ENCODE measurements at places on chromosomes 13 and 19.

GRCh38 chr13:58963321-58963720, 1200.4 kb downstream of the DIAPH3 start:
- no peak for DNase-seq

DNA sequence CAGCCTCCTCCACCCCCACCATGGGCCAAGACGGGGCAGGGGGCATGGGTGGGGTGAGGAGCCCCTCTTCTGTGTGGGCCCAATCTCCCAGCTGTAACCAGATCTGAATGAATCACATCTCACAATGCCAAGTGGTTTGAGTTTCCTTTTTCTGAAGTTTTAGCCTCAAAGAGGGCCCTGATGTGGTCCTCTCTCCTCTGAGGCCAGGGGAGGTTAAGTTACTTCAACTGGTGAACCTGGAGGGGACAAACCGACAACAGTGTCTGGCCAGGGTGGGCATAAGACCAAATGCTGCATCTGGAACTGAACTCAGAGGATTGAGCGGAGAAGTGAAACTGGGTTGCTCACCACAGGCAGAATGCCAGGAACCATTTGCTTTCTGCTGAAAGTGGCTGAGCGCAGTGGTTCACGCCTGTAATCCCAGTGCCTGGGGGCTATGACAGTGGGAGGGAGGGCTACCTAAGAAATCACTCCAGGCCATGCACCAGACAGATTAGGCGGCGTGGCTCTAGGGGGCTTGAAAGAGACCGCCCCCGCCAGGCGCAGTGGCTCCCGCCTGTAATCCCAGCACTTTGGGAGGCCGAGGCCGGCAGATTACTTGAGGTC, 15.4 kb upstream of the IRGC start:
- DNase-seq = peak; percentile 26

DNA sequence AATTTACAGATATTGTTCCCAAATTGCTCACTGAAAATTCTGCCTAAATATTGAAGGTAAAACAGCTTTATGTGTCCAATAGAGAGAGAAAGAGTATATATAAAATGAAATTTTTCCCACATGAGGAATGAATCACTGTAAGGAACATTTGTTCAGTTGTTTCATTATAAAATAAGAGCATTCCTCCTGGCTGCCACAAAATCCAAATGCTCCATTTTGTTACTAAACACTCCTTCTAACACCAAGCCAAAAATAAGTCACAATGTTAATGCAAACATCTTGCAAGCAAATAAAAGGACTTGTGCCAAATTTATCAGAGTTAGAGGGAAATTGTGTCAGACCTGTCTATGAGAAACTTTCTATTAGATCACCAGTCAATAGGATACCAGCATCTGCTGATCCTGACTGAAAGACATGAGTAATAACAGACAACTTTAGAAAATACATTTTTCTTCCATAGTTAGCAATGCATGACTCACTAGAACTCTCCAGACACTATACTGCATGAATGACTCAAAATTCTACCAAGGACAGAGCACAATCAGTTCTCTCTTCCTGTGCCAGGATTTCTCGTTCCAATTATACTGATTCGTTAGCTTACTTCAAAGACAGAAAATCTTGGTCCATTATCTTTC, 83.5 kb upstream of the FNDC3A start:
- no peak for DNase-seq

DNA sequence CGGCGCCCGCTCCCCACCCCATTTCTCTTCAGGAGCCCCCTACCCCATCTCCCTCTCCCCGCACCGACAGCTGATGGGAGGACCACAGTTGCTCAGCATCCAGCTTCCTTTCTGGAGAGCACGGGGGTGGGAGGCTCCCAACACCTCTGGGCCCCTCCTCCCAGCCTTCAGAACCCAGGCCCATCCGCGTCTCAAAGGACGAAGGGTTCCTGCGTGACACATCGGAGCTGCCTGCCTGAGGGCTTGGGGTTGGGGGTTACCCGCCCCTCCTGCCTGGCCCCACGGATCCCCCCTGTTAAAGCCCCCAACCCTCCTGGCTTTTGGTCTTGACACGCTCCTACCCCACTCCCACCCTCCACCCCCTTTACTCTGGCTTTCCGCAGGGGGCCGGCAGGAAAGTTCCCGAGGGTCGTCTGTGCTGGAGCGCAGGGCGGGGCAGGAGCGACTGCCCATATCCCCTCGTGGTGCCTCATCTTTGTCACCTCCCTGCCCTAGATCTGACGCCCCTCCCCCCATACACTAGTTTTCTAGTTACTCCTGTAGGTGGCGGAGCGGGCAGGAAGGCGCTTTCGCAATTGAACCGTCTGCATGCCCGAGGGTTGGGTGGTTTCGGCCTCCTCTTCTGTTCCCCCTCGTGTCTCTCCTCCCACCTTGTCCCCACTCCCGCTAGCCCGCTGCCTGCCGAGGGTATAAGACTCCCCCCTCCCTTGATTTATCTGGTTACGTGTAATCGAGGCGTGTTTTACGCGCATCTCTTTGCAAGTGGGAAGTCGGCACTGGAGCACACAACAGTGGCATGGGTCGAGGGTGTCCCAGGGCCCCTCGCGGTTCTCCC, 924 bp downstream of the TRAPPC5 start:
- DNase-seq = peak; percentile 71

DNA sequence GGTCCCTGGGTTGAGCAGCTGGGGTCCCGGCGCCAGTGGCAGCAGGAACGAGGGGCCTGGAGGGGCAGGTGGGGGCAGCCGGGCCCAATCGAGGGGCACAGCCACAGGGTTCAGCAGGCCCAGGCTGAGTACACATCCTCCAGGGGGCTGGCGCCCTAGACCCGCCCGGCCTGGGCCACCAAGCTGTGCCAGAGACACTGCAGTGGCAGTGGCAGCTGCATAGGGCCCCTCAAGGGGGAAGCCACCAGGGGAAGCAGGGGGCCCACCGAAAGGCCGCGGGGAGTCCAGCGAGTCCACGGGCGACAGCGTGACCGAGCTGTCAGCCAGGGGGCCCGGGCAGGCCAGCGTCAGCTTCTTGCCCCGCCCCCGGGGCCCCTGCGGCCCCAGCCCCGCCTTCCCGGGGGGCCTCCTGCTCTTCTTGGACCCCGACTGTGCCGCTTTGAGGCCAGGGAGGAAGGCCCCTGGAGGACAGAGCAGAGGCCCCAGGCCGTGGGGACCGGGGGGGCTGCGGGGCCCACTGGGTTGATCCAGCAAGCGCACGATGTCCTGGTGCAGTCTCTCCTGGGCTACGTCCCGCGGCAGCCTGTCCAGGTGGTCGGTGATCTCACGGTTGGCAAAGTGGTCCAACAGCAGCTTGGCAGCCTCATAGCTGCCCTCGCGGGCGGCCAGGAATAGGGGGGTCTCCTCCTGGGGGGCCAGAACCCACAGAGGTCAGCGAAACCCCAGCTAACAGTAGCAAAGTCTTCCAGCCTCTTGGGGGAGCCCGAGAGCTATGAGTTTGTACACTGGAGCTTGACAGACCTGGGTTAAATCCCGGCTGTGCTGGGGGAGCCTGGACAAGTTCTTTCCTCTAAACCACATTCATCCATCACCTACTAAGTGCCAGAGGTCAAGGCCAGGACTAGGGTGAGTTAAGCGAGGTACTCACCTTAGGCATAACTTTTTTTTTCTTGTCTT, 39.5 kb downstream of the NOTCH3 start:
- DNase-seq = no peak

DNA sequence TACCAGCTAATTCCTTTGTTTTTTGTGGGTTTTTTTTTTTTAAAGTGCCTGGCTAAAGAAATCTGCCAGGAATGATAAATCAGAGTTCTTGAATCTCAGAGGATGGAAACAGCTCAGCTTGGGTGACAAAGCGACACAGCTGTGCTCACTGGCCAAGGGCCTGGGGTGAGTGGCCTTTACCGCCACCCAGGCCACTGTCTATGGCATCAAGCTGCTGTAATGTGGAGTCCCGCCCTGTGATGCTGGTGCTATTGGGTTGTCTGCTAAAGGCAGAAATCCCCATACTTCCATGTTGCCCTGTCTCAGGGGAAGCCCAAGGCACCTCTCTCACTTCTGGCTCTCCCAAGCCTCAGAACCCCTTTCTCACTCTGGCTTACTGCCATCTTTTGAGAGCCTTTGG, 82.6 kb upstream of the FARP1 start:
- no peak for DNase-seq

Measured in hypothalamus (tissue), 51 donors.